ENCODE measurements at places on chromosomes 3 and 15.

- DNase-seq: no peak
Measured at GRCh38 chr3:15116032-15116669, 17.2 kb upstream of the RBSN start.

GRCh38 chr3:53318522-53318921 is 28.8 kb downstream of the DCP1A start:
- DNase-seq: no peak

DNA sequence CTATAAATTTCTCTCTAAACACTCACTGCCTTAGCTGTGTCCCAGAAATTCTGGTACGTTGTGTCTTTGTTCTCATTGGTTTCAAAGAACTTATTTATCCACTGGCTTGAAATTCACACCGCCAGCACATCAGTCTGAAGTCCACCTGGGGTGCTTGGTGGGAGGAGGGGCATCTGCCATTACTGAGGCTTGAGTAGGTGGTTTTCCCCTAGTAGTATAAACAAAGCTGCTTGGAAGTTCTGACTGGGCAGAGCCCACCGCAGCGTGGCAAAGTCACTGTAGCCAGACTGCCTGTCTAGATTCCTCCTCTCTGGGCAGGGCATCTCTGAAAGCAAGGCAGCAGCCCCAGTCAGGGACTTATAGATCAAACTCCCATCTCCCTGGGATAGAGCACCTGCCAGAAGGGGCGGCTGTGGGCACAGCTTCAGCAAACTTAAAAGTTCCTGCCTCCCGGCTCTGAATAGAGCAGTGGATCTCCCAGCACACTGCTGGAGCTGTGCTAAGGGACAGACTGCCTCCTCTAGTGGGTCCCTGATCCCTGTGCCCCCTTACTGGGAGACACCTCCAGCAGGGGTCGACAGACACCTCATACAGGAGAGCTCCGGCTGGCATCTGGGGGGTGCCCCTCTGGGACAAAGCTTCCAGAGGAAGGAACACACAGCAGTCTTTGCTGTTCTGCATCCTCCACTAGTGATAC is 114.1 kb downstream of the SUCLG2 start:
- DNase-seq: no peak

DNA sequence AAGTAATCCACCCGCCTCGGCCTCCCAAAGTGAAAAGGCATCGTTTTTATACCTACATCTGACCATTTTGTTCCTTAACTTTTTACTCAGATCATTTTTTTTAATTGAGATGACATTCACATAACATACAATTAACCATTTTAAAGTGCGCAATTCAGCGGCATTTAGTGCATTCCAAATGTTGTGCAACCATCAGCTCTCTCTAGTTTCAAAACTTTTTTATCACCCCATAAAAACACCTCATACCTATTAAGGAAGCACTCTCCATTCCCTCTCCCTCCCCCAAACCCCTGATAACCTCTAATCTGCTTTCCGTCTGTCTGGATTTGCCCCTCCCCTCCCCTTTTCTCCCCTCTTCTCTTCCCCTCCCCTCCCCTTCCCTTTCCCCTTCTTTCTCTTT is 310.1 kb downstream of the UACA start:
- DNase-seq: peak; percentile 39

DNA sequence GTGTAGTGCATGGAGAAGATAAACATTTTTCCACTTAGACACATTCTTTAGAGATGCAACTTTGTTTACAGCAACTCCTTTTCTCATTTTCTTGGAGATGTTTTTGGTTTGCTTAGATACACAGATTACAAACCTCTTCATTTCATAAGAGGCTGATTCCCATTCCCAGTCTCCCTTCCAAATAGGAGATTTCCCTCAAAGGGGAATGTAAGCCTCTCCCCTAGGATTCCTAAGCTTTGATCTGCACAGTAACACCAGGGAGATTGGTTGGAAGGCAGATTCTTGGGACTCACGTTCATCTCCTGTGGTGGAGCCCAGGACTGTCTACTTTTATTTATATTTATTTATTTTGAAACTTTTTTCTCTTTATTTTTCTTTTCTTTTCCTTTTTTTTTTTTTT is 63.2 kb downstream of the MCTP2 start:
- no peak for DNase-seq

- DNase-seq: no peak
Measured at GRCh38 chr3:79038636-79039035, 729.2 kb downstream of the ROBO1 start.
